ENCODE measurements at places on chromosomes 13 and 19.
A peak's percentile ranks its signal among the peaks of the same experiment; 100 is the strongest.

DNA sequence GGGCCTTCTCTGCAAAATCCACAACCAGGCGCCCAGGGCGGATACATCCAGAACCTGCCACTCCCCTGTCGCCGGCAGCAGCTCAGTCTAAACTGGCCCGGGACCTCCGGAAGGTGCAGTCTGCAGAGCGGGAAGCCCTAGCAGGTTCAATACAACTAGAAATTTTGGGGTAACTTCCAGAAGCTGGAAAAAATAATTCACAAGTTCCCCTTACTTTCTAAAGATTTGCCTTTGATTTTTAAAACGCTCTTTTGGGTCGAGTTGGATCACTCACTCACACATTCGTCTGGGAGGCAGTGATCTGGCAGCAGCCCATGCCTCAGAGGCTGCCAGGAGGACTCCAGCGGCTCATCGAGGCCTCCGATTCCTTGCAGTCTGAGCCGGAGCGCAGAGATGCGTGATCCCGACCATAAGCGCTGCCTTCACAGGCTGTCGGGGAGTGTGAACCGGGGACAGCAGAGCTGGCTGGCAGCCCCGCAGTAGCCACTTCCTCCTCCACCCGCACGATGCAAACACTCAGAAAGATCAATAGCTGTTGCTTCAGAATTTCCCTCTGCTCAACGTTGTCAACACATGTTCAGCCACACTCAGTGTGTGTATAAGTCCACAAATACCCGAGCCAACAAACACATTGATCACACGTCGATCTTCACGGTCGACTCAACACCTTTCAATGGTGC lies 35.6 kb upstream of the ZNF507 start:
- DNase-seq, result no peak

GRCh38 chr19:39590265-39590664 lies 12.1 kb upstream of the LGALS13 start:
- no peak for DNase-seq

DNA sequence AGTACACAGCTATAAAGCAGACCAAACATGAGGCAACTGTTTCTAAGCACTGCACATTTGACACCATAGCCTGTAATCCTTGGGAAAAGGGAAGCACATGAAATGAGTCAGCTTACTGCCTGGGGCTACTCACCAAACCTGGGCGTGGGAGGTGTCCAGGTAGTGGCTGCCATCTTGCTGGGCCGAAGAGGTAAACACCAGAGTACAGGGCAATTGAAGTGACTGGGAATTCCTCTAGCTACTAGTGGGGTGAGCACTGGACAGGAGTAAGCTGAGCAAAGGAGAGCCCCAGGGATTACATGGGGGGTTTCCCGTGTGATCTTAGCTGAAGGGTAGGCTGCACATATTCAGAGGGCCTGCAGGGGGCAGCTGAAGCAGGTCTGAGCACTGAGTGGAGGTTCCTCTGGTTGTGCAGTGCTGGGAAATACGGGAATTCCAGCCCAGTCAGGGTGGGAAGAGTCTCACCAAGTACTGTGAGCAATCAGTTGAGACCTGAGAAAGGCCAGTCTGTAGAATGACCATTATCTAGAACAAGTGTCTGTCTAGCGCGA lies 140.5 kb downstream of the SLC7A1 start:
- DNase-seq, result no peak

DNA sequence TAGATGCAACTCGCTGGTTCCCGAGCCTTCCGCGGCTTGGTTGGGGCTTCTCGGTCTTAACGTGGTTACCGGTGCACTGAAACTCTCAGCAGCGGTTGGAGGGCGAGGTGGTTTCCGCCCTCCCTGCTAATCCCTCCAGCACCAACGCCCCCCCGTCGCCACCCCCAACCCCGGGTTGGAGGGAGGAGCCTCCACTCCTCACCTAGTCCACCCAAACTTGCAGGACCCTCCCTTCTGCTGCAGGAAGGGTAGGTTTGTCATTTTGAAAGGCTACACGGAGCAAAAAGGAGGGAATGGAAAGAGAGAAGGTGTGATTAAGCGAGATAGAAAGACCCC lies 465.0 kb downstream of the ITGBL1 start:
- no peak for DNase-seq

GRCh38 chr19:32599736-32600157 lies 18.8 kb downstream of the PDCD5 start:
- DNase-seq, result peak; percentile 45

DNA sequence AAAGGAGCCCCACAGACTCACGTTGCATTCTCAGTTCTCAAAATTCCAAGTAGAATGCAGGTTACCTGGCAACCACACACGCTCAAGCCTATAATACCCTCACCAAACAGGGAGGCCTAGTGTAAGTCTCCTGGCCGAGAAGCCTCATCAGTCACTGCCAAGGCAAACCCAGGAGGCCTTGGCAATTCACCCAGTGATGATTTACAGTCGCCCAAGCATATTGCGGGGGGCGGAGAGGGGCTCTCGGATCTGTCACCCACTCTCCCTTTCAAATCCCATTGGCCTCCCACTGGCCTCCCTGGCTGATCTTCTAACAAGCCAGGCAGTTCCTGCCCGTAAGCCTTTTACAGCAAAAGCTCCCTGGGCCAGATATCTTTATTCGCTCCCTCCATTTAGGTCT lies 1.1 kb downstream of the AKAP8L start:
- no peak for DNase-seq

GRCh38 chr19:33514885-33515551 lies 6.6 kb downstream of the PEPD start:
- no peak for DNase-seq

DNA sequence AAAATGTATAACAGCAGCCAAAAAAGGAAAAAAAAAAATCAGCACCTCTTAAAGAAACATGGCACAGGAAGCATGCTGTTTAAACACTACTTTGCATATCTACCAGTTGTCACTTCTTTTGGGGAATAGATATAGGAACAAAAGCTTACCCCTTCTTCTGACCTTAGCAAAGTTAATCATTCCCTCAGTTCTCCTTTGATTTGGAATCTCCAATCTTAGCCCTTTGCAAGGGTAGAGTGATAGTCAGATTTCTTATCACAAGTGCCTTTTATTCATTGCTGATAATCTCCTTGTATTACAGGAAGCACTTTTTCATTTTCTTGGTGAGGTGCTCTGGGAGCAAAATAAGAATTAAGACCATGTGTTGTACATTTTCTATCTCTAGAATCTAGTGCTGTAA lies 1327.6 kb downstream of the OLFM4 start:
- no peak for DNase-seq

- no peak for DNase-seq
Measured at GRCh38 chr13:57629821-57630235, 1.7 kb upstream of the PCDH17 start.

DNA sequence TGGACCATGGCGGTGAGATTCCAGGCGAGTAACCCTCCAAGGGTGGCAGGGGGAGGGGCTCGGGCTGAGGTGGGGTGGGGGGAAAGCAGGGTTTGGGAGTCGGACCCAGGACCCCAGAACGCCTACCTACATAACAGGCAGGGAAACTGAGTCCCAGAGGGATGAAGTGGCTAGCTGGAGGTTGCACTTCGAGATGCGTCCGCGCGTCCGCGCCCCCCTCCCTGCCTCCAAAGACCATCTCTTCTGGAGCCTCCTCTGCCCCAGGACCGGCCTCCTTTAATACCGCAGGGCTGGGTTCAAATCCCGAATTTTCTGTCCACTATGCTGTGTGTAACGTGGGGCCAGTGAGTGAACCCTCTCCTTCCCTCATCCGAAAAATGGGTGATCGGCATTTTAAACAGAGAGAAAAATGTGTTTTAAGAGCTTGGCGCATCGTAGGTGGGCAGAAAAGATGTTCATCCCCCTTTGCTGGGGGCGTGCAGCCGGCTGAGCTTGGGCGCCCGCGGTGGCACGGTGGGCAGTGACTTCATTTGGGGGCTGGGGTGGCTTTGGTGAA lies 13.8 kb downstream of the TJP3 start:
- no peak for DNase-seq

DNA sequence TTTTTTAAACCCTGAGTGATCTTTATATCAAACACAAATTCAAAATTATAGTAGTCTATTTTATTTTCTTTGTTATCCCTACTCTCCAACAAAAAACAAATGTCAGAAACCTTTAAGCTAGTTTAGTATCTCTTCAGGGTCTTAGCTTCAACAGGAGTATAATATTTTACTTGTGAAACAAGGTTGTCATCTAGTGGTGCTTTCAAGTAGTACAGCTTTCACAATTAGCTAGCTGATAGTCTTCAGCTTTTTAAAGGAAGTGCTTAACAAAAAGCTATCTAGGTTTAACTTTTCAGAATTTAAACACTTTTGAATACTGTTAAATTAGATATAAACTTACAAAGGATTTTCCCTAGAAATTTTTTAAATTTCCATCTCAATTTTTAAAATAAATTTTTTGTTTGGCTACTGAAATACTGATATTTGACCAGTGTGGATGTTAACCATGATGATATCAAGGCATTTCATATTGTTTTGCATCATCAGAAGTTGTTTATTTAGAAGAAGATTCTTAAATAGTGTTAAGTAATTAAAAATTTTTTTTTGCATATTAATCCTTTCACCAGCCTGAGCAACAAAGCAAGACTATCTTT lies 34.2 kb downstream of the TDRD3 start:
- no peak for DNase-seq

DNA sequence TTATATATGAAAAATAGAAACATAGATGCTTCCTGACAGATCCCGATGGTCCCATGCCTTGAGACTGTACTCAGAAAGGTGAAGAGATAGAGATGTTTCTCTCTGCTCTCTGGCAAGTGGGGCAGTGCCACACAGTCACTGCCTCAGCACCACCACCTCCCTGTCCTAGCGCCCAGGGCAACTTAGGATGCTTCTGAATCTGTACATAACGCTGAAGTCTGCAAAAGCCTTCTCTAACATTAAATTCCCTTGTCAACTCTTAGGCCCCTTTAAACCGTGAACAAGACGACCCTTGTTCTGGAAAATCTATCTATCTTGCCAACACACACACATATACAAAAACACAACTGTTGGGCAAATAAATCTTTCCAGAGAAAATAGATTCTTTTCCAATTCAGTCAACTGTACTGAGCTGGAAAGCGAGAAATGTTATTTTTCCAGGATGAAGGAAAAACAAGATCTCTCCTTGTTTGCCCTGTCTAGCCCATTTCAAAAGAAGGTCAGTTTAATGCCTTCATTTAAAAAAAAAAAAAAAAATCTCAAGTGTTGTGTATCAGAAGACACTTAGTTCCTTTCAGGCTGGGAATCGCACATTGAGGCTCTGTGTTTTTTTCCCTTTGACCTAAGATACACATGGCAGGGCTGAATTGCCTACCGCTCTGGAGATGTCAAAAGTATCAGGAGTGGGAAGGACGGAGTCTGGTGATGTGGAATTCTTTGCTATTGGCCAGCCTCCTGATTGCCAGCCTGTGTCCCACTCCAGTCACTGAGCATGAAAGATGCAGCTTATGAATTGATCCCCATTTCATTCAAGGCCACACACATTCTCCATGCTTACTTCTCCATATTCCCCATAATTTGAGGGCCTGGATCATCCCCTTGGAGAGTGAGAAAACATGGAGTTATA lies 241.4 kb downstream of the LACC1 start:
- no peak for DNase-seq

GRCh38 chr13:38785042-38785441 lies 98.2 kb downstream of the FREM2 start:
- DNase-seq, result no peak

DNA sequence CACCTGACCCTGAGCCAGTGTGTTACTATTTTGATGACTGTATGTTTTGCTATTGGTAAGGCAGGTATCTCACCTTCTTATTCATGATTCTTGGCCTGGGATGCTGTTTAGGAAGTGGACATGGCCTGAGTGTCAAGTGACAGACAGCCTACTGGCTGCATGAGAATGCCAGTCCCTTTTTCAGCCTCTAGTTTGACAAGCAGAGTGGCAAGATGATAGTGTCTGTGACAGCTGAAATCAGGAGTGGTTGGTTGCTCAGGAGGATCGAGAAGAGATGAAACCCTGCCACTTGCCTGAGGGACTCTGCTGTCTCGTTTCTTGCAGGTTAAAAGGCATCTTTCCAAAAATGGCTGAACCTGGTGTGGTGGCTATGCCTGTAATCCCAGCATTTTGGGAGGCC lies 7.1 kb upstream of the ELOF1 start:
- no peak for DNase-seq

DNA sequence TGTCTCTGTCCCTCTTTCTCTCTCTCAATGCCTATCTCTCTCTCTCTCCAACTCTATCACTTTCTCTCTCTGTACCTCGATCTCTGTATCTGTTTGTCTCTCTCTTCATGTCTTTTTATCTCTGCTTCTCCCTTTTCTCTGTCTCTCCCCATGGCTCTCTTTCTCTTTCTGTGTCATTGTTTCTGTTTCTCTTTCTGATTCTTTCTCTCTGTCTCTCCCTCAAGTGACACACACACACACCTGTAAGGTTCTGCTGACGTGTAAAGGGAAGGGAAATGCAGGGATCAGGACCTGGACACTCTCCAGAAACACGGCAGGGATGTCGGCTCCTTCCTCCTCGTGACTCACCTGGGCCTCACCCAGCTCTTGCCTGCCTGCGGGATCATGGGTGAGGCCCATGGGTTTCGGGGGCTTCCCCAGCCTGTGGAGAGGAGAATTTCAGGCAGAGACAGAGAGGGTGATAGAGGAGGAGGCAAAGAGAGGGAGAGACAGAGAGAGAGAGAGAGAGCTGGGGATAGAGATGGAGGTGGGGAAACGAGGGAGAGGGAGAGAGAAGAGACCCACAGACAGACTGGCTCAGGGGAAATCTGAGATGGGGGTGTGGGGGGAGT lies 5.4 kb upstream of the PLAUR start:
- DNase-seq, result no peak

Measured in stimulated activated CD4-positive, alpha-beta T cell treated with anti-CD3 and anti-CD28 coated beads, Interleukin-1b, Interleukin-23, amount 100 ng/mL, for 4 hours (primary cell).